ENCODE measurements at places on chromosomes 11 and 22.

- no peak for DNase-seq
Measured at GRCh38 chr11:95338430-95338991, 107.5 kb upstream of the SESN3 start.

GRCh38 chr11:126810776-126811175 lies 189.8 kb downstream of the KIRREL3 start:
- no peak for DNase-seq

DNA sequence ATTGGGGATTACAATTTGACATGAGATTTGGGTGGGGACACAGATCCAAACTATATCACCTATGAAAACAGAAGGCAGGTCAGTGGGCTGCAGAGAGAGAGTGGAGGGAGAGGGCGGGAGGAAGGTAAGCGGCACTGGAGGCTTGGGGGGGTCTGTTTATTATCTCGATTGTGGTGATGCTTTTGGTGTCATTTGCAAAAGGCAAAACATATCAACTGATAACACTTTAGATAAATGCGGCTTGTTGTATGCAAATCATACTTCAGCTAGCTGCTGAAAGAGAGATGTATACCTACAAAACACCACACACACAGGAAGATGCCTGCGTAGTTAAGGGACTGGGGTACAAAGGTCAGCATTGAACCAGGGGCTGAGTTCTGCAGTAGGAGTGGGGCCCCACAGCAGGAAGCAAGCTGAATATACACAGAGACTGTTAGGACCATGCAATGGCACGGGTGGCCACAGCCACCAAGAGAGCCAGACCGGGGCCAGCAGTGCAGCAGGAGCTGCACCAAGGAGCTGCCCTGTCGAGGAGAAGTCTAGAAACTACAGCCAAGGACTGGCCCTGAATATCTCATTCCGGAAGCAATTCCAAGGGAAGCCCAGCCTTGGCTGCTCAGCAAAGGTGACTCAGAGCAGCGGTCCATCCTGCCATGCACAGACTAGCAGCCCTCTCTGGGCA lies 23.8 kb upstream of the TOLLIP start:
- no peak for DNase-seq

DNA sequence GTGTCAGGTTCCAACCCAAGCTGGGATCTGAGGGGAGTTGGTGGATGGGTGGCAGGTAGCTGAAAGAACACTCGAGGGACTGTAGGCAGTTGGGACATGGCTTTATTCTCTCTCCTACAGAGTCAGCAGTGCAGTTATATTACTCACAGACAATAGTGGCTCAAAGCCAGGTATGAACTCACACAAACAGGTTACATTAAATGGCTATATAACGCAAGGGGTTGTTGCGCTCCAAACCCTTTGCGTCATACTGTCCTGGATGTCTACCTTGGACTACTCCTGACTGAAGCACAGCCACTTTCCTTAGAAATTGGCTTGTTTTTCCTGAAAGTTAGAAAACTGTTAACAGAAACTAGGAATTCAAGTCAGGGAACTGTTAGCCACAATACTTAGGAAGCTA lies 66.4 kb upstream of the OR4B1 start:
- DNase-seq: no peak

DNA sequence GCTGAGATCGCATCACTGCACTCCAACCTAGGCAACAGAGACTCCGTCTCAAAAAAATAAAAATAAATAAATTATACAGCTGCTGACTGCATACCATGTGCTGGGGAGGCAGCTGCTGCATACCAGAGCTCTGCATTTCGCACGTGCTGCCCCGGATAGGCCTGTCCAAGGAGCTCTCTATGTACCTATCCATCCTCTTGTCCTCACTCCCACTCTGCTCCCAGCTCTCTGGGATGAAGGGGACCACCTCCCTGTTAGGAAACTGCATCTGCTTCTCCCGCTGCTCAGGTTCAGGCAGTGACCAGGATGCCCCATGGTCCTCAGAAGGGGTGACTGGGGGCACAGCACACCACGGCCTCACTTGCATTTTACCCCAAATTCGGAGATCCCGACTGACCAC lies 302.3 kb downstream of the BRD1 start:
- DNase-seq: no peak

- no peak for DNase-seq
Measured at GRCh38 chr11:84295815-84296214, 1009.6 kb upstream of the CCDC90B start.

DNA sequence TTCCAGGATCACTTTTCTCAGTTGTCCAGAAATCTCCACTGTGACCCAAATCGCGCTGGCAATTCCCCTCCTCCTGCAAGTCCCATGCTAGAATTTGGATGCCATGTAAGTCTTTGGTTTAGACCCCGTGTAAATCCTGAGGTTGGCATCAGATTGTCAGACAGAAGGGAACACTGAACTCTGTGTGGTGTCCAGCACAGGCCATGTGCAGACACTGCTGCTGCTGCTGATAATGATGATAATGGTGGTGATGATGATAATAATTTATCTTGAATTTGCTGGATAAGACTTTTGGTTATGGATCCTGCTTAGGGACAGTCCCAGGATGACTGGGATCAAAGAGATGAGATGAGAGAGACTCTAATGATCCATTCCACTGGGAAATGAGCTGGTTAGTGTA lies 45.0 kb downstream of the RPUSD4 start:
- no peak for DNase-seq

DNA sequence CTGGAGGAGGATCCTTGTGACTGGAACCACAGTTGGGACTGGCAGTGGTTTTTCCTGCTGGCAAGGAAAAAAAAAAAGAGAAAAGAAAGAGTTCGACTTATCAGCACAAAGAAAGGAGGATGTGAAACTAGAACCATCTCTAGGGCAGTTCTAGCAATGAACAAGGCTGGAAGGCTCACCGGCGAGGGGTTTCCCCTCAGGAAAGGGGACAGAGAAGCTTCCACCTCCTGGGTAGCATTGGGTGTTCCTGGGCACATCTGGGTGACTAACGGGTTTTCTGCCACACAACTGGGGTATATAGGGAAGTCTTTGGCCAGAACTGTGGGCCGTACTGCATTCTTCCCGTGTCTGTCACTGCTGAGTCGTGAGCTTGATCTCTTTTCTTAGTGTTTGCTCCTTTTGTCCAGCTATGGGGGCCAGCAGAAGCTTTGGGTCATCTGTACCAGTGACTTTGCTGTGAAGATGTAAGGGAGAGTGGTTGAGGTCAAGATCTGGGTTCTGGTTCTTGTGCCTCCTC lies 109.4 kb upstream of the OR4B1 start:
- DNase-seq: no peak

- DNase-seq: no peak
Measured at GRCh38 chr11:10444725-10445315, 10.2 kb upstream of the AMPD3 start.

DNA sequence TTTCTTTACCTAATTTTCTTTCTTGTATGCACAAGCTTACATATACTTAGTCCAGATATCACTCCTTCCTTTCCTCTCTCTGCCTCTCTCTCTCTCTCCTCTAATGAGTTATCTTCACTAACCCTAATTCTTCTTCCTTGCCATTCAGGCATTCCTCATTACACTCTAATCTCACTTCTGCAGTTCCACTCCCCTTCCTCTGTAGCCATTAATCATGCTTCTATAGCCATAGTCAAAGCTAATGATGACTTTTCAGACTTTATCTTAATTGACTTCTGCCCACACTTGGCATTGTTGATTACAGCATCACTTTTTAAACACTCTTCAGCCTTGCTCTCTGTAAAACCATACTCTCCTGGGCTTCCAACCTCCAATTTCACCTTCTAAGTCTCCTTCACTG lies 35.3 kb upstream of the SC5D start:
- DNase-seq: no peak

GRCh38 chr11:88179971-88180629 lies 4.9 kb upstream of the RAB38 start:
- DNase-seq: no peak

DNA sequence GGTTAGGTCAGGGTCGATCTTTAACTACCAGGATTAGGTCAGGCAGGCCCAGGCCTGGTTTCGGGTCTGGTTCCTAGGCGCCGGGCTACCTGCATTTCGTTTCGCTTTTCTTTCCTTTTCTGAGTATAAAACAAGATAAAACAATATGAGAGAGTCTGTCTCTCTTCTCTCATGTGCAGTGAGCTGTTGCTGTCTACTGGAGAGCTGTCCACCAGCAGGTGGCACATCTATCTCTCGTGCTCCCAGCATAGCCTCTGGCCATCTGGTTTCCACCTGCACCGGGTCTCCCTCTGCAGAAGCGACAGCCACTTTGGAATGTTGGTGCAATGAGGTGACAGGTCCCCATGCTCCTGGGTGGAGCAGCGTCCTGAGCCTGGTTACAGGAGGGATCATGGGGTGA lies 27.6 kb downstream of the RIBC2 start:
- DNase-seq: no peak

GRCh38 chr11:42770444-42771065 lies 541.2 kb upstream of the API5 start:
- DNase-seq: no peak

GRCh38 chr11:70782401-70782913 lies 384.1 kb downstream of the CTTN start:
- no peak for DNase-seq

- DNase-seq: no peak
Measured at GRCh38 chr11:104734998-104735397, 163.3 kb downstream of the CASP12 start.

Data from stimulated activated CD8-positive, alpha-beta memory T cell treated with anti-CD3 and anti-CD28 coated beads, Interleukin-7, amount 100 ng/mL, for 1 hour (primary cell).